ENCODE measurements at places on chromosomes 1 and 21.

GRCh38 chr1:151542710-151543129, 2.6 kb downstream of the TUFT1 start:
- peak; percentile 93 for DNase-seq

DNA sequence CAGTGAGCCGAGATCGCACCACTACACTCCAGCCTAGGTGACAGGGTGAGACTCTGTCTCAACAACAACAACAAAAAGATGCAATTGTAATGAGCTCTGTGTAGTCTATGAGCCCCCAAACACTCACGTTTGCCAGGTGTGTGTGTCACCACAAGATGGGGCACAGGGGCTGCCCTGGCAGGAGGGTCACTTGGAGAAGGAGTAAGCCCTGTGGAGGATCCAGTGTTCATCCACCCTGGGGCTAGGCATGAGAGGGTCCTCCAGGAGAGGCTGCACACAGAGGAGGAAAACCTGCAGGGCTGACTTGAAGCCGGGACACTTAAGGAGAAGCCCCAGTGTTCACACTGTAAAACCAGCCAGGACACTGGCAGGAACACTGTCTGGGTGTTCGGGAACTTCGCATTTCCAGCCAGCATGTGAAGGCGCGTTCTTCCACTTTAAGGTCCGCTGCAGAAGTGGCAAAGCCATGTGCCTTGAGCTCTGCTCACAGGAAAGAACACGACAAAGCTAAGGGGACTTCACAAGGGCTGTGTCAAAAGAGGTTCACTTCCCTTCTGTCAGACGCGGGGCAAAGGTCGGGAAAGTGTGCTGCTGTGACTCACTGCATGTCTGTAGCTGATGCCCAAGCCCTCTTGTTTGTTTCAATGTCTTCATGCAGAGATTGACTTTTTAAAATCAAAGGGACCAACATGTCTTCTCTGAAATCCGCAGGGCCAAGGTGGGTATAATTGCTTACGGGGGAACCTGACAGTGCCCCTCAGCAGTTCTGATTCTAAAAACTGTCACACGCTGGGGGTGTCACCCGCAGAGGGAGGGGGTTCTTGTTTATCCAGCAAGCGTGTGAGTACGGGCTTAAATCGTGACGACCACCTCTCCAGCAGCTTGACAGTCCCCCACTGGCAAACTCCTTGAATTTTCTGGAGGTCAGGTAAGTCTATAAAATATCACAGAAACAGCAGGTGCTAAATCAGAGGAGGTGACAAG, 102.8 kb downstream of the RIPK4 start:
- DNase-seq: no peak

- no peak for DNase-seq
Measured at GRCh38 chr1:201377611-201378092, at the start of gene TNNT2. Gene TNNT2, minus strand, starts transcription at chr1:201377680. Its CDS starts 4,426 bp downstream, at chr1:201373254.

- DNase-seq: peak; percentile 3
Measured at GRCh38 chr1:91080650-91081049, 58.8 kb upstream of the ZNF644 start.

DNA sequence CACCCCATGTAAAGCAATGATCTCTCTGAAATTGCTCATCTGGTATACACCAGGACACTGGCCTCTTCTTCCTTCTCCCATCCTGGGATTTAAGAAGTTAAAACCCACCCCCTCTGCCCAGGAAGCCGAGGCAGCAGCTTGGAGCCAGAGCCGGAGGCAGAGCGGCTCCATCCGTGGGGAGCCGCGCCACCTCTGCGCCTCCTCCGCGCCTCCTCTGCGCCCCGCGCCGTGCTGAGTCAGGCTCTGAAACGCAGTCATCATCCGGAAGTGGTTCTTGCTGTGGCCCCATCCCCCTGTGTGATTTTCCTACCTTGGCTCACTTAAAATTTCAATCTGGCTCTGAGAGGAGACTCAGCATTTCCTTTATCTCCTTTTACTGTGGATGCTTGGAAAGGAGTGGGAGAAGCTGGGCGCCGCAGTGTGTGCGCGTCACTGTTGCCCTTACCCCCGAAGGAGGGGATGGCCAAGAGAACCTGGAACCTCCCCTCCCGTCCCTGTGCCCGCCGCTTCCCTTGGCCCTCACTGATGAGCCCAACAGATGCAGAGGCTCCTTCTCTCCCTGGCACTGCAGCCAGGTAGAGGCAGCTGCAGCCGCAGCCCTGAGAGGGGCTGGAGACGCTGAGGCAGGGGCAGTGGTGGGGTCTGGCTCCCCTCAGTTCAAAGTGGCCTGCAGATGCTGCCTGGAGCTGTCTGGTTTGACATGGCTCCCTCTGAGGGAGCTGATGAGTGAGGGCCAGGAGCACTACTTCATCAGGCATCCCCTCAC, 15.3 kb upstream of the NPHP4 start:
- DNase-seq: no peak

GRCh38 chr21:41068967-41069642, 98.9 kb upstream of the BACE2 start:
- DNase-seq: no peak

- DNase-seq: no peak
Measured at GRCh38 chr1:33322870-33323585, 2.1 kb upstream of the A3GALT2 start.

GRCh38 chr1:121413821-121414220, 229.0 kb downstream of the SRGAP2C start:
- DNase-seq: no peak

- no peak for DNase-seq
Measured at GRCh38 chr1:24720152-24720551, 25.1 kb upstream of the CLIC4 start.

GRCh38 chr1:66613187-66613586, 79.2 kb downstream of the SGIP1 start:
- no peak for DNase-seq

GRCh38 chr21:43866260-43866629, 1.2 kb downstream of the AGPAT3 start:
- peak; percentile 10 for DNase-seq

GRCh38 chr1:46102769-46103476, 29.5 kb downstream of the PIK3R3 start:
- DNase-seq: no peak

- DNase-seq: no peak
Measured at GRCh38 chr21:35703704-35704103, 356.6 kb downstream of the SETD4 start.

DNA sequence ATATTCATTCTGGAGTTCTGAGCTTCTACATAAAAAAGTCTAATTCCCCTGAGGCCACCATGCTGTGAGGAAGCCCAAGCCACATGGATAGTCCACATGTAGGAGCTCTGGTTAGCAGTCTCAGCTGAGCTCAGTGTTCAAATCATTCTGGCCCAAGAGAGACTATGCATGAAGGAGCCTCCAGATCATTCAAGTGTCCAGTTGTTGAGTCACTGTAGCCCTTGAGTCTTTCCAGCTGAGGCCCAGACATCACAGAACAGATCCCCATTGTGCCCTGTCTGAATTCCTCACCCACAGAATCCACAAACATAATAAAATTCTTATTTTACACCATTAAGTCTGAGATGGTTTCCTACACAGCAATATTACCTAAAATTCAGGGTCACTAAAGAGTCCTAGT, 107.0 kb upstream of the NGF start:
- DNase-seq: no peak

GRCh38 chr1:206924592-206925105, 2.9 kb upstream of the FCMR start:
- DNase-seq: no peak

GRCh38 chr1:156346636-156347035, 8.3 kb downstream of the TSACC start:
- DNase-seq: peak; percentile 57

DNA sequence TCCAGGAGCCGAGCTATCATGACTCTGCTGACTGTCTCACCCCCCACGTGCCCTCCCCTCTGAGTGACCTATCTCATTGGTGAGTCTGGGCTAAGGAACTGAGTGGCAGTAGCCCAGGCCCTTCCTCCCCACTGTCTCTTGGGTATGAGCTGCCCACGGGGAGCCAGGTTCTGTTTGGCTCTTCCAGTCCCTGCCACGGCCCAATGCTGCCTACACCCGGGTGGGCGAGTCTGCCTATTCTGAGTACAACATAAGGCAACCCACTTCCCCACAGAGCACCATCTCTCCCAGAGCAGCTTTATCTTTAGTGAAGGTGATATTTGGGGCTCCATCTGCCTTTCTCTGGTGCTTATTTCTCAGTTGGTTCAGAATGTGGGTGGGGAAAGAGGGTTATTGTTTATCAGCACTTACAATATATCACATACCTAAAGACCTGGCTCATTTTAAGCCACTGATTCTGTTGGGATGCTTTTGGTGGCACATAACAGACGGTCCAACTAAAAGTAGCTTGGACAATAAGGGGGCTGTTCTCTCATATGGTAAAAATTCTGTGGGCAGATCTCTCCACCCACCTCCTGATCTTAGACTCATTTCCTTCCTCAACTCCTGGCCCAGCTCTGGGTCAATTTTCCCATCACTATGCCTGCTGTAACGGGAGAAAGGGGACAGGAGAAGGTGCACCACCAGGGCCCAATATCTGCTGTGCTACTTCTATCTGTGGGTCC, 27.7 kb upstream of the VWA5B1 start:
- DNase-seq: no peak

- no peak for DNase-seq
Measured at GRCh38 chr1:227899820-227900449, 47.8 kb downstream of the WNT9A start.

GRCh38 chr1:125085720-125086591, 3901.2 kb downstream of the SRGAP2C start:
- no peak for DNase-seq

DNA sequence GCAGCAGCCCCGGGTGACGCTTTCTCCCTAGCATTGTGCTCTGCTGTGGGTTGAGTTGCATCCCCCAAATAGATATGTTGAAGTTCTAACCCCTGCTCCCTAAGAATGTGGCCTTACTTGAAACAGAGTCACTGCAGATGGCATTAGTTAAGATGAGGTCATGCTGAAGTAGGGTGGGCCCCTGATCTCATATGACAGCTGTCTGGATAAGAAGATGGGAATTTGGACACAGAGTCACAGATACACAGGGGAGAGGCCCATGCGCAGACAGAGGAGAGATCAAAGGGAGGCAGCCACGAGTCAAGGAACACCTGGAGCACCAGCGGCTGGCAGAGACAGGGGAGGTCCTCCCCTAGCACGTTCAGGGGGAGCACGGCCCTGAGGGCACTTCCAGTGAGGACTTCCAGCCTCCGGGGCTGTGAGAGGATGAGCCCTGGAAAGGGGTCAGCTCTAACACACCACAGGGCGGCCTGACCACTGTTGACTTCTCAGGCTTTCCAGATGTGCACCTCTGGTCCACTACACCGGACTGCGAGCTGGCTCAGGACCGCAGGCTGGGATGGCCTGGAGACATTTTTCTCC, 46.4 kb downstream of the ABCG1 start:
- no peak for DNase-seq

GRCh38 chr1:156421939-156422601, 53.1 kb downstream of the RHBG start:
- DNase-seq: no peak

DNA sequence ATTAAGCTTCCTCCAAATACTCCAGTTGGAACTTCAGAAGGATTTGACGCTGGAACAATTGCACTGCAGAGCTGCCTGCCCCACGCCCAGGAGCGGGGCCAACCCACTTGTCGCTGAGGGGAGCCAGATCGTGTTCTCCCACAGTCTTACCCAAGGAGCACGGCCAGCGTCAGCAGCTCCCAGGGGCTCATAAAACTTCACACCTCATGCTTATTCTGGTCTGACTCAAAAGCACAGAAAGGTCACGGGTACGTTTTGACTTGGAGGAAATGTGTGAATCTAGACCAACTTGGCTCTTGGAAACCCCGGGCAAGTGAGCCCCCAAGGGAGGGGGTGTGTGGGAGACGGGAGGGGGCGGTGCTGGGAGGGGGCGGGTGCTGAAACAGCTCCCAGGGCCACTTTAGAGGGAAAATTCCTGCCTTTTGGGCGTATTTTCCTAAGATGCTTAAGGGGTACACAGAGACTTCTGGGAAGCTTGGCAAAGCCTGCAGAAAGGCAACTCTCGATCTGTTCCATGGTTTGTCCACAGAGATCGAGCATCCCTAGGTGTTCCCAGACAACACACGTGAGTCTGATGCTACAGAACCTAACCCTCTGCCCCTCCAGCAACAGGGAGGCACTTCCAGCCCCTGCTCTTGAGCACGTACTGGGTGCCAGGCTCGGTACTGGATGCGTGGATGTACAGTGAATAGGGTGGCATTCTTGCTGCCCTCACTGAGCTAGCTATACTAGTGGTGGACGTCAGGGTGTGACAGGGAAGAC, 98.9 kb downstream of the DHRS3 start:
- DNase-seq: peak; percentile 45

DNA sequence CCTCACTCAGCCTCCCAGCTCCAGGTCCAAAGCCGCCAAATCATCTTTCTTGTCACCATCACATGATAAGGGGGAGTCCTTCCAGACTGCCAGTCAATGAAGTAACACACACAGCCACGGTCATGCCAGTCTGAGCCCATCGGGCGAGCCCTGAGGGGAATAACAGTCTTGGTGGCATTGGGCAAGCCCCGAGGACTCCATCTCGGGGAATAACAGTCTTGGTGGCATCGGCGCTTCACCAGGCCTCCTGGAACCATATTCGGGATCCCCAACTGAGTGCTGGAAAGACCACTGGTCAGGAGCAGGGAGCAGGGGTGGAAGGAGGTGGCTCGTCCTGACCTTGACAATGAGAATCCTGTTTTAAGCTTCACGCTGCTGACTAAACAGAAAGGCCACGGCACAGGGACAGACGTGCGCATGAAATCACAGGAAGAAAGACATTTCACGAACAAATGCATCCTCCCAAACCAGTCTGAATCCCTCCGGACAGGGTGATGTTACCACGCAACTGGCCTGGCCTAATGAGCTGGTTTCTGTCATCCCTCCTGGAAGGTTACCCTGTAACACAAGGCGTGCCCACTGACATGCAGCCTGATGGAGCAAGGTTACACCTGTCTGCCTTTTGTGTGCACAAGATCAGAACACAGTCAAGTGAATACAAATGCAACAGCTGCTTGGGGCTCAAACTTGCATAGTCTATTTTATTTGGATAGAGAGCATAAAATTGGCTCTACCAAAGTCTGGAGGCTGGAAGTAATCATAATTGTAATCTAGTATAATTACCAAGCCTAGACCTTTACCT, 517.4 kb downstream of the KIF26B start:
- no peak for DNase-seq

DNA sequence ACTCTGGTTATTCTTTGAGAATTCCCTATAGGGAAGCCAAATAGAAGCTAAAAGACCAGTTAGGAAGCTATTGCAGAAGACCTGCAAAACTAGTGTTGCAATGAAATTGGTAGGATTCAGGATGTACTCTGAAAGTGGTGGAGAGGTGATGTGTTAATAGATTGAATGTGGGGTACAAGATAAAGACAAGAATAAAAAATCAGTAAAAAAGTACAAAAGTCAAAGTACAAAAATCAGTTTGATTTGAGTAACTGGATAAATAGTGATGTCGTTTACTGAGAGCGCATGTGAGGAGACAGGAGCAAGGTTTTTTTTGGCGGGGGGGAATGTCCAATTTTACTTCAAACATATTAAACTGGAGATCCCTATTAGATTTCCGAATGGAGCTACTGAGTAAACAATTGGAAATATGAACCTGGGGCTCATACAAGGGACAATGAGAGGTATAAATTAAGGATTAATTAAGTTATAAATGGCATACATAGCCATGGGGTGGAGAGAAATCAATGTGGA, 2.5 kb upstream of the DCAF8 start:
- DNase-seq: no peak

GRCh38 chr1:167126317-167126716, 32.4 kb downstream of the STYXL2 start:
- DNase-seq: no peak

Data from GM04503 (cell line).